ENCODE measurements at places on chromosomes 1 and 21. TPM values are rescaled to one million over a fixed set of nuclear protein-coding genes. Genes with fewer than 3 reads are reported as not detected.

PRRX1 gene
- total RNA-seq, result 57.8 TPM

CORT gene
- 0.50 TPM for total RNA-seq

EEIG2 gene
- total RNA-seq, result 6.2 TPM

RNF11 gene
- total RNA-seq, result 43.3 TPM

OR2L3 gene
- total RNA-seq, result not detected

VANGL2 gene
- 1.0 TPM for total RNA-seq

TGFBR3 gene
- total RNA-seq, result 7.9 TPM

IFNLR1 gene
- total RNA-seq, result not detected

SPRR2B gene
- not detected for total RNA-seq

Measured in bronchus fibroblast of lung (primary cell).